BJ (cell line): ENCODE measurements at places on chromosomes 6 and 20.

DNA sequence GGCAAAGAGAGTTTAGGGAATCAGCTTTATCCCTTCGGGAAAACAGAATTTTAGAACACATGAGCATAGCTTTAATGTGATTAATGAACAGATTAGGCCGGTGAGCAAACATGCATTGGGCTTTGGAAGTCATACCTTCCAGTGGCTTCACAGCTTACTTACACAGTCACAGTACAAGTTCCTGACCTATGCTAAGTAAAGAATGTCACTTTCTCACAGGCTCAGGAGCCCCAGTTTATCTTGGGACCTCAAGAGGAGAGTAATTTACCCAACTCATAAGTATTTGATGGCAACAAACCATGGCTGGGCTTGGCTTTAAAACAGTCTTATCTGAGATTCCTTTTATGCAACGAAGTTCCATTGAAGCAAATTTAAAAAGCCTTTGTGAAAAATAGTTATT is 195.9 kb downstream of the AKAP7 start:
- no peak for DNase-seq

- DNase-seq: no peak
Measured at GRCh38 chr6:34549026-34549803, 6.9 kb downstream of the SPDEF start.

DNA sequence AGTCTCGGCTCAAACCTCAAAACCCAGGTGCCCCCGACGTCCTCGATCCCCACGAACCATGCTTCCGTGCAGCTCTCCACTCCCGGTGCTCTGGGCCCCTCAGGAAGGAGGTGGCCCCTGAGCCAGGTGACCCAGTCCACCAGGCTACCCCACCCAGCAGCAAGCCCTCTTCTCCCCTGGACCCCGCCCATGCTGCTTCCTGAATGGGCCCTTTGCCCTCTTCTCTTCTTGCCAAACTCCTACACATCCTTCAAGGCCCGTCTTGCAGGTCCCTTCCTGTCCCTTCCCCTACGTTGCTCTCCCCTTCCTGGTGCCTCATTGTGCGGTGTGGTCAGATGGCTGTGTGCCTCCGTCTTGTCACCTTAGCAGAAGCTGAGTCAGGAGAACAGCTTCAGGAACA is 3.4 kb upstream of the GATA5 start:
- no peak for DNase-seq

DNA sequence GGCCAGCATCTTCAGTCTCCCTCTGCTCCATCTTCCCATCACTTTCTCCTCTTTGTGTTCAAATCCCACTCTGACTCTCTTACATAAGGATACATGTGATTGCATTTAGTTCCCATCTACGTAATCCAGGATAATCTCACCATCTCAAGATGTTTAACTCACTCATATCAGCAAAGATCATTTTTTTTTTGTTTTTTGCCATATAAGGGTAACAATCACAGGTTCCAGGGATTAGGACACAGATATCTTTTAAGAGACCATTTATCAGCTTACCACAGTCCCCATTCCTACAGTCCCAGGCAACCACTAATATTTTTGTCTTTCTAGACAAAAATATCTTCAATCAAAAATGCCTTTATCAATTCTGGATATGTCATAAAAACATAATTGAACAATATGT is 3.2 kb upstream of the TREML2 start:
- no peak for DNase-seq

DNA sequence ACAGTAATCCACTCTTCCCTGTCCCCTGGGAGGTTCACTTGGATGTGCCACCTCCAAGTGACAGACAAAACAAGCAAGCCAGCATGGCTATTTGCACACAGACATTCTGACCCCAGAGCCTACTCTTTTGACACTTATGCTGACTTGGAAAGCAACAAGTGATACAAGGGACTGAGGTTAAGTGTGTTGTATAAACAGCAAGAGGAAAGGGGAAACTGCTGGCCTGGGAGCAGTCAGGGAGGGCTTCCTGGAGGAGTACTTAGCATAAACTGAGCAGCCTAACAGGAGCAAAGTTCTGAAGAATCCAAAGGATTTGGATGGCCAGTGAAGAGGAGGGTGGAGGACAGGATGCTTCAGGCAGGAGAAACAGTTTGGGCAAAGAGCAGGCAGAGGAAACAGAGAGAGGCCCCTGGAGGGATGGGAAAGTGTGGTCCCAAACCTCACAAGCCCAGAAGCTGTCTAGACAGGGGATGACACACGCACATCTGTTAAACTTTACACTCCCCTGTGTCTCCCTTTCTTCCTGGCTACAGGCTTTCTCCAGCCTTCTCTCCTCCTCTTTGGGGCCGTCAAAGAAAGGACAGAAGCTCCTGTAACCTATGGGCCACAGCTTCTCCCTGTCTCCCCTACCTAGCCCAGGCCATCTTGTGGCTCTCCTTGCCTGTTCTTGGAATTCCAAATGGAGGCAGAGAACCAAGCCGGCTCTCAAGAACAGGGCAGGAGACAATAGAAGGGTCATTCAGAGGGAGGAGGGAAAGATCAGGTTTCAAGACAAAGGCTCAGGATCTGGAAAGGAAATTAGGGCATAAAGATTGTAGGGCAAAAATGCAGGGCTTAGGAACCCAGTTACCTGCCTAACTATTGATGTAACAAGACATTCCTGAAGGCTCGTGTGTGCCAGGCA is 19.3 kb downstream of the SULF2 start:
- no peak for DNase-seq

- no peak for DNase-seq
Measured at GRCh38 chr6:119980802-119981201, 631.2 kb upstream of the MAN1A1 start.

- DNase-seq: no peak
Measured at GRCh38 chr20:53652090-53652858, 58.6 kb upstream of the ZNF217 start.

- no peak for DNase-seq
Measured at GRCh38 chr20:38112261-38112929, 52.7 kb downstream of the TGM2 start.

DNA sequence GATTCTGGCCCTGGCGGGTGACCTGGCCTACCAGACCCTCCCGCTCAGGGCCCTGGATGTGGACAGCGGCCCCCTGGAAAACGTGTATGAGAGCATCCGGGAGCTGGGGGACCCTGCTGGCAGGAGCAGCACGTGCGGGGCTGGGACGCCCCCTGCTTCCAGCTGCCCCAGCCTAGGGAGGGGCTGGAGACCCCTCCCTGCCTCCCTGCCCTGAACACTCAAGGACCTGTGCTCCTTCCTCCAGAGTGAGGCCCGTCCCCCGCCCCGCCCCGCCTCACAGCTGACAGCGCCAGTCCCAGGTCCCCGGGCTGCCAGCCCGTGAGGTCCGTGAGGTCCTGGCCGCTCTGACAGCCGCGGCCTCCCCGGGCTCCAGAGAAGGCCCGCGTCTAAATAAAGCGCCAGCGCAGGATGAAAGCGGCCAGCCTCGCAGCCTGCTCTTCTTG is 868 bp upstream of the SLC2A4RG start:
- DNase-seq: no peak

DNA sequence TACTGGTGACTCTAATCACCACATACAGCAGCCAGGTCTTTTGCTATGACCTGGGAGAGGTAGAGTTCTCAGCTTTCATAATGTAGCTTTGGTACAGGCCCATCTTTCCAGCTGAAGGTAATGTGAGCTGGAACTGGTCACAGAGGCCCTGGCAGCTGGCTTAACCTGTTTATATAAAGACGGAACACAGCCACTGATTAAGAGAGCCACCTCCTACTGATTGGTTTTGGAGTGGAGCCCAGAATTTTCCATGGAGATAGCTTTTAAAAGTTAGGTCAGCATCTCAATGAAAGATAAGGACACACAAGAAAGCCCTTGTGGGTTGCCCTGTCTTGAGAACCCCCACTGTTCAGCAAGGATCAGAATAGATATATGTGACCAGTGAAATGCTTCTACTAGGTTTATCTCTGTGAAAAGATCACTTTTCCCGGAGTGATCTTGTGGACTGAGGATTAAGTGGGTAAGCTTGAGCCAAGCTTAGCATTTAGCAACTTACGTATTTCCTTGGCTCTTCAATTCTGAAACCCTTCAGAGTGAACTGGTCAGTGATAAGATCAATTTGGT is 213.7 kb upstream of the CITED2 start:
- no peak for DNase-seq

DNA sequence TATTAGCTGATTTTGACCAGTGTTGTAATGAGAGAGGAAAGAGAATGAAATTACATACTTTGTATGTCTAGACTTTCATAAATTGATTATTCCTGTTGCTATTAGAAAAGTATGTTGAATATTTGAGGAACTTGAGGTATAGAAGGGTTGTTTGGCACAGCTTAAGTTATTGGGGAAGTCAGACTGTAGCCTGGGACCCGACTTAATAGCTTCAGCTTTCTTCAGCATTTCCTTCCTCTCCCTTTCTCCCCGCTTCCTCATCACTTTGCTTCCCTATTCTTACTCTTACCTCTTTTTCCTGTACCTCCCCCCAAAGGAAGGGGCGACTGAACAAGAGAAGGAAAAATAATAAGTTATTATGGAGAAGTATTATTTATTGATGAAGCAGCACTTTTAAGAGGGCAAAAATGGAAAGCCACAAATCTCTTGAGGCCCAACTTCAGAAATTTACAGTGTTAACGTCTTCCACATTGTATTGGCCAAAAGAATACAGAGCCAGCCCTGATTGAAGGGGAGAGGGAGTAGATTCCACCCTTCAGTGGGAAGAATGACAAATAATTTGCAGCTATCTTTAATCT is 7.4 kb downstream of the SENP6 start:
- DNase-seq: no peak

GRCh38 chr6:163151212-163151611 is 263.3 kb upstream of the QKI start:
- no peak for DNase-seq

GRCh38 chr6:5645328-5646290 is 361.1 kb downstream of the NRN1 start:
- DNase-seq: no peak

DNA sequence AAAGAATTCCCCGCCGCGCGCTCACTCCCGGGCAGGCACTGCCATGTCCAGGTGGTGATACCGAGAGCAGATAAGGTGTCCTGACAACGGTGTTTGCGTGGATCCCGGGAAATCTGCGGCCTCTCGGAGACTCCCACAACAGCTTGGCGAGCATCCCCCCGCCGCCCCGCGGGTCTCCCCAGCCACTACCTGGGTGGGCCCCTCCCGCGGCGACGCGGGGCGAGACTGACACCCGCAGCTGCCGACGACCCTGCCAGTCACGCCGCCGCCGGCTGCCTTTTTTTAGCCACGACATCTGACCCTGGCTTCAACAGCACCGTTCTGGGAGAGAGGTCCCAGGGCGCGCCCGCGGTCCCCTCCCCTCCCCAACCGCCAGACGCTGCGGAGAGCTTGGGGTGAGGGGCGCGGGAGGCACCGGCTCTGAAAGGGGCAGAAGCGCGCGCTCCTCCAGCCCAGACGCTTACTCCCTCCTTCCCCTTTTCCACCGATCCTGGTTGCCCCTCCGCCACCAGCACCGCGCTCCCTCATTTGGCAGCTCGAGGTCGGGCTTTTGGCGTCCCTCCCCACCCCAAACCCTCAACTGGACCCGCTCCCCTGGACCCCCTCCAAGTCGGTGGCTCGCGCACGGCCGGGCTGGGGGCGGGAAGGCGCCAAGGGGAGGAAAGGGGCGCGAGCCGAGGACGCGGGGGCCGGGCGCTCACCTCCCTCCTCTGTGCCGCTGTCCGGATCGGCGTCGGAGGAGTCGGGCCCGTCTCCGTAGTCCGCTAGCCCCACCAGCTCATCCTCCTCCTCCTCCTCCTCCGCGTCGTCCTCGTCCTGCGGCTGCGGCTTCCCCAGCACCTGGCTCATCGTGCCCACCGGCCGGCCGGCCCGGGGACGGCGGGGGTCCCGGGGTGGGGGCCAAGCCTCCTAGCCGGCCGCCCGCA is 665 bp downstream of the RRAGD start:
- DNase-seq: no peak

- no peak for DNase-seq
Measured at GRCh38 chr6:21633511-21634109, 40.1 kb downstream of the SOX4 start.

- peak; percentile 39 for DNase-seq
Measured at GRCh38 chr6:148291876-148292275, 50.8 kb upstream of the SASH1 start.

- no peak for DNase-seq
Measured at GRCh38 chr6:117668736-117669135, 6.5 kb upstream of the NUS1 start.

DNA sequence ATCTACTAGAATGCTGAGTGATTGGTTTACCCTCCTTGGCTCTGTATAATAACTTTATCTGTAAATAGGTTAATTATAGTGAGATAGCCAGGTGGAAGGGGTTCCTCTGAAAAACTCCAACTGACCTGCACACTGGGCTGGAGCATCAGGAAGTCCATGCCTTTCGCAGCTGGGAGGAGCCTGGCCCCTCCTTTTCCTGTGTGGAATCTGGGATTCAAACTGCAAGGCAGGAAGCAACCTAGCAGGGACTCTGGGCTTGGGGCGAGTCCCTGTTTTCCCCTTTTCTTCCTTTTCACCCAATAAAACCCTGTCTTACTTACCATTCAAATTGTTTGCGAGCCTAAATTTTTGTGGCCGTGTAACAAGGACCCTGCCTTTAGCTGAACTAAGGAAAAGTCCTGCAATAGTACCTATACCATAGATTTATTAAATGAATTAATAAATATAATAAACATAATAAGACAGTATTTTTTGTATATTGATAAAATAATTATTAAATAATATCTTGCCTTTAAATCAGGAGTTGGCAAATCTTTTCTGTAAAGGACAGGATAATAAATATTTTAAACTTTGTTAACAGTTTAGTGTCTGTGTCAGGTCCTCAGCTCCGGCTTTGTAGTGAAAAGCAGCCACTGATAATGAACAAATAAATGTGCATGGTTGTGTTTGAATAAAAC is 406.2 kb upstream of the MMS22L start:
- no peak for DNase-seq

- no peak for DNase-seq
Measured at GRCh38 chr6:69220375-69220774, 576.4 kb downstream of the LMBRD1 start.

DNA sequence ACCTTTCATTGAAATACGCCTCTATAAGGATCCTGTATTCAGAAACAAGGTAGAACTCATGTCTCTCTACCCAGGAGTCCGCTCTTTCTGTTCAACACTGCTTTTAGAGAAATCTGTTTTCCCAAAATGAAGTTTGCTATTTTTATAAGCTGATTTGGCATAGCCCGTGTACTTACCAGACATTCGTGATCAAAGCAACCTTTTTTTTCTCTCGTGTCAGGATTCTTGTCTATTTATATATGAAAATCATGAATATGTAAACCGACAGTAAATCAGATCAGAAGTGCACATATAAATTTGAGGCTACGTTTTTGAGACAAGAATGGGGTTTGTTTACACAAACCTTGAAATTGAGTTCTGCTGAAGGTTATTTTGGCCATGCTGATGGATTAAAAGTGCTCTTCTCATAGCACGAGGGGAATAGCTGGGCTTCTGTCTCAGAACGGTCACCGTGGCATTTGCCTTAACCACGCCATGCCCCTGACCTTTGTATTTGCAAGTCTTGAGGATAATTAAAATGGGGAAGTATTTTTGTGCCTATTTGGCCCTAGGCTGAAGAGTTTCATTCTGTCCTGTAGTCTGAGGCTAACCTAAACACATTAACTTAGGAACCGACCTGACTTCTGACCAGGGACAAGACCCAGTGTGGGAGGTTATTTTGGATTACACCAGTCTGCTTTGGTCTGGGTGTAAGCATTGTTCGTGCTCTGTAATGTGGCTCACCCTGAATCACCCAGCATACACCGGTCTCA is 118.6 kb downstream of the MAP3K4 start:
- no peak for DNase-seq

GRCh38 chr6:167811040-167811439 is 15.7 kb upstream of the AFDN start:
- DNase-seq: no peak
